ENCODE measurements at places on chromosomes 2 and 18. TPM values are rescaled to one million over a fixed set of nuclear protein-coding genes. Genes with fewer than 3 reads are reported as not detected.

GRCh38 chr18:54717673-54718407 lies 110.4 kb upstream of the RAB27B start:
- H3K27me3 ChIP-seq: no peaks in the 10 kb centered on the region
- no peaks in the 10 kb centered on the region for H3K4me1 ChIP-seq
- no peak overlapping the region for H3K27ac ChIP-seq
- no peak overlapping the region for H3K4me3 ChIP-seq

DNA sequence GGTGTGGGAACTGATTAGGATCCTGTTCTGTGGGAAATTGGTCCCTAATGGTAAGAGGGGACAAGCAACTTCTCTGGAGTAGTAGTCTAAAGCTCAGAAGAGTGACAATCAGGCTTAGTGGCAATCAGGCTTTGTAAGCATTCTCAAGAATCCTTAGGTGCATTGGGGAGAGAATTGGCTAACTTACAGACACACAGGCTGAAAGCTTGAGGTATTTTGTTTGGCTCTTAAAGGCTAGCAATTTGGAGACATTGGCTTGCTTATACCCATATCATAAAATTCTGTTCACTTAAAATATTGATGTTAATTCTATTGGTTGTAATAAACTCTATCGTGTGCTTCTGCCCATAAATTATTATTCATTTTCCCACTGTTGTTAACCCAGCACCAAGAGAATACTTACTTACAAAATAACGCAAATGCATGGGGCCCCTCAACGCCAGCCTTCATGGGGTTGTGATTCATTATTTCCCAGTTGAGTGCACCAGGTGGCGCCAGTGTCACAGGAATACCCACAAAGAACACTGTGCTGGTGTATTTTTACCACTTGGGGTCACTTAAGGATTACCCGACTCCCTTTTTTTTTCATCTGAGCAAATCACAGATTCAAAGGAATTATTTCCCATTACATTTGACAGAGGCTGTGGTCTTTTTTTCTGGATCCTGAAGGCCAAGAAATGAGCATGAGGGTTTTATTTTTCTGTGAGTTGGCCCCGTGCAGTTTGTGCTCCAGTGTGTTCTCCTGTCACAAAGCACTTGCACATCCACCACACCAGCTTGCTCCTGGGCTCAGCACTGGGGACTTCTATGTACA lies 45.5 kb downstream of the DDX1 start:
- H3K4me3 ChIP-seq: no peak overlapping the region
- H3K36me3 ChIP-seq: peaks cover 50% of the 10 kb centered on the region
- no peak overlapping the region for H3K27ac ChIP-seq
- no peaks in the 10 kb centered on the region for H3K27me3 ChIP-seq
- peaks cover 4% of the 10 kb centered on the region for H3K4me1 ChIP-seq

IL36RN gene
- not detected for total RNA-seq

GRCh38 chr2:5798084-5798483 lies 105.9 kb downstream of the SOX11 start:
- no peak overlapping the region for H3K4me3 ChIP-seq
- no peaks in the 10 kb centered on the region for H3K4me1 ChIP-seq
- no peaks in the 10 kb centered on the region for H3K36me3 ChIP-seq
- no peak overlapping the region for H3K27ac ChIP-seq
- no peaks in the 10 kb centered on the region for H3K27me3 ChIP-seq
- no peak for DNase-seq

DNA sequence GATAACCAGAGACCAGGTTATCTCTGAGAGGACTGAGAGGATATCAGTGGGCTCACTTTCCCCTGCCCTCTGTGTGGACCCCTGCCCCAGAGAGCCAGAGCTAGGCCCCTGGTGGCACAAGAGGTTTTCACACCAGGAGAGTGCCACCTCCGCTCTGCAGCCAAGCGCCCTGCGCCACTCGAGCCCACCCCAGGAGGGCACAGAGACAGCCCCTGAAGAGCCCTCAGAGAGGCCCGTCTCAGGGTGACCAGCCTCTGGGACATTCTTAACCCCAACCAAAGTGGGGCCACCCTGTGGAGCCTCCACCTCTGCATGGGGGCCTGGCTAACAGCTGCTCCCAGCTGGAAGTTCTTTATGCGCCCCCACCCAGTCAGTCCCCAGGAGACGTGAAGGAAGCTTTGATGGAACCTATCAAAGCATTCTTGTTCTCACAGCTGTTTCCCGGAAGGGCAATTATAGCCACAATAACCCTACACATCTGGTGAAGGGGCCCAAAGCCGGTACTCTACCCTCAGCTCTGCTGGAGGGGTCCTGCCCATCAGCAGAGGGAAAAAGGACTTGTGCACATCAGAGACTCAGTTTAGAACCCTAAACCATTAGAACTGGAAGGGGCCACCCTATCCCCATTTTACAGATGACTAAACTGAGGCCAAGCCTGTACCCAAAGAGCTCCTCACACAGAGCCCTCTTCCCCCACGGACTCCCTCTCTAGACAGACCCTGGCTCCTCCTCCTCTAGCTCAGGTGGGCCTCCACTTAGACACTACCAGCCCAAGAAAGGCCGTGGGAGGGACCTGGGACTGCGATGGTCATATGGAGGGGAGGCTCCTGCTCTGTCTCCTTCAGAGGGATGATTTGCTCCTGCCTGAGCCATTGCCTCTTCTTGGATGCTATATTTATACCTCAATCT lies 101.1 kb downstream of the ZFP36L2 start:
- no peak overlapping the region for H3K4me3 ChIP-seq
- no peaks in the 10 kb centered on the region for H3K27me3 ChIP-seq
- H3K27ac ChIP-seq: no peak overlapping the region
- H3K36me3 ChIP-seq: no peaks in the 10 kb centered on the region
- H3K4me1 ChIP-seq: peaks cover 9% of the 10 kb centered on the region

Measured in SJSA1 (cell line).